ENCODE measurements at places on chromosomes 13 and 19. TPM values are rescaled to one million over a fixed set of nuclear protein-coding genes. Genes with fewer than 3 reads are reported as not detected.

The OR7G2 gene
- total RNA-seq: not detected

The ZIK1 gene
- total RNA-seq: 28.1 TPM

The ARHGAP33 gene
- 18.7 TPM for total RNA-seq

DNA sequence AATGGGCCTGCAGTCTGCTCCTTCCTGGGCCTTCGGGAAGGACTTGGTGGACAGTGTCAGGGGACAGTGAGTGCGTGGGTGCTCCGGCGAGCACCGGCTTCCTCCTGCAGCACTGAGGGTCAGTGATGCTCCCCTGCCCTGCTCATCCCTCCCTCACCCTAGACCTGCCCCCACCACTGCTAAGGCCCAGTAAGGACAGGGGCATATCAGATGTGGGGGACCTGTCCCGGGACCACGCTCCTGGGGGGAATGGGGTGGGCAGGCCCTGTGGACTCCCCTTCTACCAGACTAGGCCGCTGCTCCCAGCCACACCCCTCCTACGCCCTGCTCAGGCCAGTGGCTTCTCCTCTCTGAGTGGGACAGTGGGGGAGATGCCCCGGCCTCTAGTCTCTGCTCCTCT, 3.2 kb downstream of the MICOS13 start:
- DNase-seq: no peak

DNA sequence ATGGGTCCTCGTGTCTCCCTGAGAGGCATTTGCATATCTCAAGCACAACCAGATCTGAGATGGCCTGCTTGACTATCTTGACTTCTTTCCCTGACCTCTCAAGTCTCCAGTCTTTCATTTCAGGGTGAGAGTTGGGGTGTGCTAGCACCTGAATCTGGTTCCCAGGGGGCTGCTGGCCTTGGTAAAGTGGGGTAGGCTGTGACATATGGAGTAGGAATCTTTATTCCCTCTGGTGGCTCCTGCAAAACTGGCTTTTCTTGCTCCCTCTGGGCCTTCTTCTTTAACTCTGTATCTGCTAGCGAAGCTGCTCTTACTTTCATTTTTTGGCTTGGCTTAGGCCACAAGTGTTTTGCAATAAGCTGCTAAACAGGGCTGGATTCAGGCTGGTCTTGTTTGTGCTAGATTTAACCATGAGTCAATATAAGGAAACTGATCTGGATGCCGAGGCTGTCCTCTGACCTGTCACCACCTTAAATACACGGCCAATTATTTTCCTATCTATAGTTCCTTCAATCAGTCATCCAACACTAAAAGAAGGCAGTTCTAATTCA, 42.3 kb downstream of the ZNF493 start:
- no peak for DNase-seq

DNA sequence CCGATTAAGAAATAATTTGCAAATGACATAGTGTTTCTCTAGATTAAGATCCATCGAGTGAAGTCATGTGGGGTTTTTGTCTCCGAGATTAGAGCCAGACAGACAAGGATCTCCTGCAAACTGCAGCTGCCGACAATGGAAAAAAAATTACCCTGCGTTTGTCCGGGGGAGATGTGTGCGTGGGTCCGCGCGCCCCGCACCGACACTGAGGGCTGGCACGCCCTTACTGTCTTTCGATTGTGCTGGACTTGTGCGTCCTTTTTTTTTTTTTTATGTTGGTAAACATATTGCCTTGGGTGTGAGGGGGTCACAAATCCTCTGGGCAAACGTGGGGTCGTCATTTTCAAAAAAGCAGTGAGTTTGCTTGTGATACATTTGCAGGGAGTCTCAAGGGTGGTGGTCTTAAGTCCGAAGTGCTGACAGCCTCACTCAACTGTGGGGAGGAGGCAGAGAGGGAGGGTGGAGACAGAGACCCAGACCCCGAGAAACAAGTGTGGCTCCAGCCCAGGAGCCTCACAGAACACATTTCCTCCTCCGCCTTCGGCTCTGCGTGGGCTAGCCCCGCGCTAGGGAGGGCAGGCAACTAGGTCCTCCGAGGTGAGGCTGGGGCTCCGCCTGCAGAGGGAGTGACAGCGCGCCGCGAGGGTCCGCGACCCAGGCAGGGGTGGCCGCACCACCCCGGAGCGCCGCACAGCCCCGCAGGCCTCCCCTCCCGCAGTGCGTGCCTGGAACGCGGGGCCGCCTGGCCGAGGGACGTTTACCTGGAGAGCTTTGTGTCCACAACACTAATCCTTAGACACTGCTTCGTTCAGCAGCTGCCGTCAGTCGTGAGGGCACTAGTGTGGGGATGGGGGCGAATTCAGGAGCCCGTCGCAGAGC, 11.7 kb upstream of the SOX1 start:
- DNase-seq: peak; percentile 44

Data from H9 (cell line).